Globus pallidus (tissue), 1 donor: ENCODE measurements at places on chromosomes 6 and 20.
A peak's percentile ranks its signal among the peaks of the same experiment; 100 is the strongest.

DNA sequence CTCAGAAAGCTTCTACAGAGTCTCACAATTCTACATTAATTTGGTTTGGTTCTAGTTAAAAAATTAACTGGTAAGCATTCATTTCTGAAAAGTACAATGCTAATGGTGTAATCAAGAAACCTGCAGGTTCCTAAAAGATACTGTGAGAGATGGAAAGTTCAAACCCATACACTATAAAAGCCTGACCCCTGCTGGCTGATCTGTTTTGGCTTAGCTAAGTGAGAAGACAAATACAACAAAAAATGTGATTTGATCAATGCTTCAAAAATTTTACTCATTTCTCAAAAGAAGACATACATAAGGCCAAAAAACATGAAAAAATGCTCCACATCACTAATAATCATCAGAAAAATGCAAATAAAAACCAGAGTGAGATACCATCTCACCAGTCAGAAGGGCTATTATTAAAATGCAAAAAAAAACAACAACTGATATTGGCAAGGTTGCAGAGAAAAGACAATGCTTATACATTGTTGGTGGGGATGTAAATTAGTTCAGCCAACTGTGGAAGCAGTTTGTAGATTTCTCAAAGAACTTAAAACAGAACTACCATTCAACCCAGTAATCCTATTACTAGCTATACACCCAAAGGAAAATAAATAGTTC lies 102.8 kb downstream of the MOXD1 start:
- DNase-seq: peak; percentile 74

DNA sequence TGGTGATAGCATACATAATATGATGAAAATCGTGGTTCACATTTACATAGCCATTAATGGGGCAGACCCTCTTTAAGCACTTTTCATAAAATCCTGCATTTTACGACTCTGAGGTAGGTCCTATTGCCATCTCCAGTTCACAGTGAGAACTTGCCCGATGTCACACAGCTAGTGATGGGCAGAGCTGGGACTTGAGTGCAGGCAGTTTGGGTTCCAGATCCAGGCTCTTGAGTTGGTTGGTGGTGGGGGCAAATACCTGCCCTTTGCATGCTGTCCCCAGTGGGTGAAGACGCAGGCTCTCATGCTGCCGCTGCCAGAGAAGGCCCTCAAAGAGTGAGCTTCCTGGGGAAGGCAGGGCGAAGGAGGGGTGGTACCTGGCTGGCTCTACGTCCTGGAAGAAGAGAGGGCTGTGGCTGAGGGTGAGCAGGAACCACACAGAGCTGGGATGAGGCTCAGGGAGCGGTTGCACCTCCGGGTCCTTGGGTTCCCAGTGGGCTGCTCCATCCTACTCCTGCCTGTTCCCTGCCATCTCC lies 6.1 kb upstream of the BAK1 start:
- no peak for DNase-seq

DNA sequence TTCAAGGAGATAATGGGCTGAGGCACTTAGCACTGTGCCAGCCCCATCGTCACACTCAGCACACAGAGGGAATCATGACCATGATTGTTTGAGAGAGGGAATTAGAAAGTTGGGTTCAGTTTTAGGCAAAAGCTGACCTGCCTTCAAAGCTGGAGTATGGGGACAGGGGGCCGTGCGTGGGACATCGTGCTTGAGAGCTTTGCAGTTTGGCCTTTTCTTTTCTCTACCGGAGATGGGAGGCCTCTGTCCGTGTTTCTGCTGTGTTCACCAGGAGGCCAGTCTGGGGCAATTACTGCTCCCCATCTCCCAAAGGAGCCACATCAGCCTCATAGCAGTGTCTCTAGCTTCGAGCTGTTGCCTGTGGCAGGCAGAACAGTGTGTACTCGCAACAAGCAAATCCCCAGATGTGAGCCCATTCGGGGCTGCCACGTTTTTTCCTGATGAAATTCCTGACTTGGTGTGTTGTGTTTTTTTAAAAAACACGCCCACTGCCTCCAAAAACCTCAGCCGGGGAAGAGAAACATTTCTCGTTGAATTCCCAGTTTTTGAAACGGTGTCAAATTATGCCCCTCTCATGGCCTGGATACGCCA lies 20.2 kb downstream of the EYA2 start:
- DNase-seq: no peak

DNA sequence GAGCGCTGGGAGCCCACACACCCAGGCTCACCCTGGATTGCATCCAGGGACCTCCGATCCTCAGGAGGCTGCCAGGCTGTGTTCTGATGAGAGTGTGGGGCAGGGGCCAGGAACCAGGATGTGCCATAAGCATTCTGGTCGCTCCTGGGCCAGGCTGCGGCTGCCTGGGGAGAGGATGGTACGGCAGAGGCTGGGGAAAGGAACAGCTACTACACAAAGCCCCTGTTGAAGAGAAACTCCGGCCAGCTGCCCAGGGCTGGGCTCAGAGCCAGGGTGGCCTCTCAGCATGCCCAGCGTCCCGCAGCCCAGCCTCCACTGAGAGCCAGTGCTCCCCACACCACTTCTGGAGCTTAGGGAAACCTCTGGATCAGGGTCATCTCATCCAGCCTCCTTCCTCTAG lies 21.7 kb upstream of the OCSTAMP start:
- DNase-seq: peak; percentile 98

DNA sequence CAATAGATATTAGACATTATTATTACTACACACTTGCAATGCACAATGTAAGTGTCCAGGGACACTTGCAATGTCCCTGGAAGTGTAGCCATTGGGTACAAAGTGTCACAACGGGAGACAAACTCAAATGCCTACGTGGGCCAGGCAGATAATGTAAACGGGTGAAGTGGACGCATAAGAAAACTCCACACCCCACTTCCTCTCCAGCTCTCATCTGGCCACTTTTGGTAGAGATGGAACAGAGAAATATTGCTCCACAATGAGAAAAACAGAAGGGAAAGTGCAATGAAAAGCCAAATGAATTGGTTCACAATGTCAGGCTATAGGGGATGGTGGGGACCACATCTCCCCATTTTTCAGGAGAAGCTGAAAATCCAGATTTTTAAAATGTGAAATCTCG lies 9.4 kb downstream of the SULF2 start:
- no peak for DNase-seq

DNA sequence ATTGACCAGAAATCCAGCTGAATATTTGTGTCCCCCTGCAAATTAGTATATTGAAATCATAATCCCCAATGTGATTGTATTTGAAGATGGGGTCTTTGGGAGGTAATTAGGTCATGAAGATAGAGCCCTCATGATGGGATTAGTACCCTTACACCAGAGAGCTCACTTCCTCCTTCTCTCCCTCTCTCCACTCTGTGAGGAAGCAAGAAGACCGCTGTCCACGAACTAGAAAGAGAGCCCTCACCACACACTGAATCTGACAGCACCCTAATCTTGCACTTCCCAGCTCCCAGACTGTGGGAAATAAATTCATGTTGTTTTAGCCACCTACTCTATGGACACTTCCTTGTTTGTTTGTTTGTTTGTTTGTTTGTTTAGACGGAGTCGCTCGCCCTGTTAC lies 11.9 kb upstream of the PLAGL1 start:
- DNase-seq: no peak

GRCh38 chr6:30127238-30128093 lies 8.5 kb upstream of the TRIM40 start:
- no peak for DNase-seq

DNA sequence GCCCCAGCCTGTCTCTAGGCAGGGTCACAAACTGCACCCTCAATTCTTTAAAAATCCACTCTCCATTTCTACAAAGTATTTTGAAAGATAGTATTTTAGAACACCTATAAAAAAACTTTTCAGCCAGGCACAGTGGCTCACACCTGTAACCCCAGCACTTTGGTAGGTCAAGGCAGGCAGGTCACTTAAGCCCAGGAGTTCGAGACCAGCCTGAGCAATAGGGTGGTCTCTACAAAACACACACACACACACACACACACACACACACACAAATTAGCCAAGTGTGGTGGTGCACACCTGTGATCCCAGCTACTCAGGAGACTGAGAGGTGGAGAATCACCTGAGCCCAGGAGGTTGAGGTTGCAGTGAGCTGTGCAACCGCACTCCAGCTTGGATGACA lies 30.2 kb downstream of the SLC23A2 start:
- DNase-seq: no peak

DNA sequence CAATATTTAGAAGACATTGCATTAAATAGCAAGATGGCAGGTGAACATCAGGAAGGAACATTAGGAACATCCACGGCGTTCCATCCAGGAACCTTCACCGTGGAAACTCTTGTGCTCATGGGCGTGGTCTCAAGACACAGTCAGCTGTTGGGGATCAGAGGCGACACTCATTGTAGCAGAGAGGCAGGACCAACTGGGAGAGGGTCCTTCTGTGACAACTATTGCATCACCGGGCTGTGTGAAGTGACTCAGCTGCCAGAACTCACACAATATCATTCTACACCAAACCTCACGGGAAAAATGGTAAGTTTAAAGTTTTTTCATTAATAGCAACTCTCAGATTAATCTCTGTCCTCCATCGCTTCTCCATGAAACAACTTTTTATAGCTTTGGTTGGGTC lies 334.8 kb upstream of the SULF2 start:
- DNase-seq: no peak

- DNase-seq: no peak
Measured at GRCh38 chr20:57586370-57586793, 25.5 kb downstream of the PCK1 start.

DNA sequence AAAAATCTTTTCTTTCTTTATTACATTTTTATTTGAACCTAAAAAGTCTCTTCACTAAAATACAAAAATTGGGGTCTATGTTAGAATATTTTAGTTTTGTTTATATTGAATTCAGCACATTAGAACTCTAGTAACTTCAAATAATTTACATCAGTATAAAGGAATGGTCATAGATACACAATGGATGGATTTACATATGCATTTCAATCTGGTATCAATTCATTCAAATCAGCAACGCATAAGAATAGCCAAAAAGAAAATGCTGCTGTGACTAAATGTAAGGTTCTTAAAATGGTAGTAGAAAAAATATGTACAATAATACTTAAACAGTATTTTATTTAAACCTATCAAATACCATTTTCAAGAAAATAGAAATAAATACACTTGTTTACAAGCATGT lies 47.6 kb upstream of the MANEA start:
- DNase-seq: no peak

DNA sequence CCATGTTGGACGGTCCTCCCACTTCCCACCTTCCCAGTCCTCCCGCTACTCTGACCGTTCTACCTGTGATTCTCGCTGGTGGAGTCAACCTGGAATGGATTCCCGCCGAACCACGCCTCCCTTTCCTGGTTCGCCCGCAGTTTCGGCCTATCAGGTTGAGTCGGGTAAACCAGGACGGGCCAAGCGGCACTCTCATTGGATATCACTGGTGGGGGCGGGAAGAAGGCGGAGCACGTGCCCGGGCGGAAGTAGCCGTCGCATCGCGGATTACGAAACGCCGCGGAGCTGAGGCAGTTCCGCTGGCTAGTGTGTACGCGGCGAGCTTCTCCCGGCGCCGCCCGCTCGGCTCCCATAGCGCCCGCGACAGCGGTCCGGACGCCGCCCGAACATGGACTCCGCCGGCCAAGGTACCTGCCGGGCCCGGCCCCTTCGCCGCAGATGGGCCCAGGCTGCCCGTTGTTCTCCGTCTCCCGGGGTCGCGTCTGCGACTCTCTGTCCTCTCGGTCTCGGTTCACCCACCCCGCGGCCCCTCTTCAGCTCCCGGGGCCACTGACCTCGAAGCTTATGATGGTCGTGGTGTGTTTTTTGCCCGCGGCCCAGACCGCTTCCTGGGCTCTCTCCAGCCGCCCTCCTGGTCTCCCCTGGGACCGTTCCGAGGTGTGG lies at the start of gene TPD52L2:
Gene TPD52L2, plus strand, starts transcription at position 293 of the 663 bp plus-strand sequence. Its CDS starts 96 bp downstream, at position 389.
- DNase-seq: peak; percentile 97

DNA sequence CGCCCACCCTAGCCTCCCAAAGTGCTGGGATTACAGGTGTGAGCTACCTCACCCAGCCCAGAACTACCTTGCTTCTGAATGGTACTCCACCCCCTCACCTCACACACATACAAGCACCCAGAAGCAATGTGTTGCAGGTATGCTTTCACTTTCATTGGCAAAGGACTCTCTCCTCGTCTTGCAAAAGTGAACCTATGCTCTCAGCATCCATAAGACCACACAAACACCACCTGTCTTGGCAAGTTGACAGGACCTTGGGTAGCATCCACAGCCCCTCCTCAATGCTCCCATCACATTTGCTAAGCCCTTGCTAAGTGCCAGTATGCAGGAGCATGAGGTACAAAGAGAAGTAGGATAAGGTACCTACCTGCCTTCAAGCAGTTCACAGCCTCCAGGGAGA lies 3.7 kb downstream of the KIF13A start:
- DNase-seq: no peak

- DNase-seq: no peak
Measured at GRCh38 chr20:21180248-21180647, 54.4 kb downstream of the KIZ start.

DNA sequence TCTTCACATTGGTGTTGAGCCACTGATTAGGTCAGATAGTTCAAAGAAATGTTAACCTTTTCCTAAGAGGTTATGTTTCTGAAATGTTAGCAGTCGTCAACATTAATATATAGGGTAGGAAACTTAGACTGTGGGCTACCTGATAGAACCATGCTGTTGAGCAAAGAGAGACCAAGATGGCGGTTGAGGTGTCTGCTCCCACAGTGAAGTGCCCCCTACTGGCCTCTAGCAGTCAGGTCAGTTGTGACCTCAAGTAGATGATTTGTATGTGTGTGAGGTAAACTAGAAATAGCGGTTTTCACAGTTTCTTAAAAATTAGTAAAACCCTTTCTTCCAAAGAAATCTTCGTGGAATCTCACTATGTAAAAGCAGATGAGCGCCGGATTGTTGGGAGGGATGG lies 40.3 kb downstream of the MTHFD1L start:
- DNase-seq: no peak

GRCh38 chr20:20366876-20367574 lies 879 bp upstream of the INSM1 start:
- peak; percentile 31 for DNase-seq

DNA sequence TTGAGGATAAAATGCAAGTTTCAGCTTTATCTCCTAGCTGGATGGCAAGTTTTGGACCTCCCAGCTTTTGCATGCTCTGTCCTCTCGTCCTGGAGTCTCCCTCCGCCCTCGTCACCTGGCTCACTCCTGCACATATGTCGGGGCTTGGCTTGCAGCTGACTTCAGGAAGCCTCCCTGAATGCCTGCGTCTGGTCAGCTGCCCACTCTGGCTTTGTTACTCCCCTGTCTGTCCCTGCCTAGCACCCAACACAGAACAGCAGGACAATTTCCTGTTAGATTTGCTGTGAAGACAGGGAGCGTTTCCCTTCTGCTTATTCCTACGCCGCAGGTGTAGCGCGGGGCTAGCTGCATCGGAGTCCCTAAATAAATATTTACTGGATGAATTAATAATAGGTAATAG lies 5.4 kb downstream of the JPH2 start:
- no peak for DNase-seq

GRCh38 chr20:50575865-50576720 lies 65.9 kb downstream of the PTPN1 start:
- peak; percentile 55 for DNase-seq

GRCh38 chr6:50698546-50698945 lies 14.8 kb upstream of the TFAP2D start:
- no peak for DNase-seq
